Thoracic aorta (tissue), 2 donors: ENCODE measurements at places on chromosomes 2 and 18. TPM values are rescaled to one million over a fixed set of nuclear protein-coding genes. Genes with fewer than 3 reads are reported as not detected.

- H3K4me1 ChIP-seq = no peaks in the 10 kb centered on the region
- H3K27ac ChIP-seq = no peak overlapping the region
- no peak overlapping the region for H3K4me3 ChIP-seq
- H3K36me3 ChIP-seq = no peaks in the 10 kb centered on the region
- DNase-seq = no peak
Measured at GRCh38 chr2:51628917-51629316, 597.0 kb upstream of the NRXN1 start.

Gene AQP12A
- not detected for total RNA-seq

- H3K27me3 ChIP-seq = no peaks in the 10 kb centered on the region
- peaks cover 30% of the 10 kb centered on the region for H3K4me1 ChIP-seq
- no peak for DNase-seq
Measured at GRCh38 chr18:63237881-63238692, 81.5 kb downstream of the BCL2 start.

Gene FIGLA
- total RNA-seq = not detected

GRCh38 chr18:35581898-35582641, 530 bp downstream of the GALNT1 start:
- peak overlapping the region; percentile 59 for H3K27ac ChIP-seq
- no peaks in the 10 kb centered on the region for H3K36me3 ChIP-seq
- H3K4me3 ChIP-seq = peak overlapping the region; percentile 79
- no peak for DNase-seq

- DNase-seq = no peak
- H3K27ac ChIP-seq = no peak overlapping the region
- peaks cover 55% of the 10 kb centered on the region for H3K36me3 ChIP-seq
- H3K27me3 ChIP-seq = no peaks in the 10 kb centered on the region
Measured at GRCh38 chr2:240128608-240129145, 7.4 kb downstream of the COPS9 start.

DNA sequence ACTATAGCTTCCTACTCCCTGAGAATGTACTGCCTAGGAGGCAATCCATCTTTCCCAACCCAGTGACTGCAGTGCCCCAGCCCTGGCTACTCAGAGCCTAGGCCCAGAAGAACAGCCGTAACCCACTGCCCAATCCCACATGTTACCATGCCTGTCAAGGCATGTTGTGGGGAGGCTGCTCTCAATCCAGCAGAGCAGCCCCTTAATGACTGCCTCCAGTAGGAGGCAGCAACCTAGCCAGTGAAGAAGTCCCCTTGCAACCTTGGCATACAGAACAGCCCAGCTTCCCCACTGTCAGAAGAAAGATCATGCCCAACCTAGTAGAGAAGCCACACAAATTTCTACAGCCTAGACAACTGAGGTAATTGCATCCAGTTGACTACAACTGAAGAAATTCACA, 44.2 kb upstream of the CDH7 start:
- no peak overlapping the region for H3K27ac ChIP-seq
- no peak overlapping the region for H3K4me3 ChIP-seq
- H3K36me3 ChIP-seq = no peaks in the 10 kb centered on the region
- no peak for DNase-seq
- H3K27me3 ChIP-seq = no peaks in the 10 kb centered on the region

Gene RBMS1
- 179 TPM for total RNA-seq

Gene DLX1
- total RNA-seq = 0.68 TPM

- peaks cover 70% of the 10 kb centered on the region for H3K4me1 ChIP-seq
- peak overlapping the region; percentile 16 for H3K27ac ChIP-seq
- H3K36me3 ChIP-seq = peaks cover 3% of the 10 kb centered on the region
- no peak overlapping the region for H3K4me3 ChIP-seq
Measured at GRCh38 chr2:54977149-54977548, 73.1 kb downstream of the RTN4 start.

- no peaks in the 10 kb centered on the region for H3K36me3 ChIP-seq
- no peak overlapping the region for H3K27ac ChIP-seq
- no peaks in the 10 kb centered on the region for H3K27me3 ChIP-seq
- no peak for DNase-seq
- no peak overlapping the region for H3K4me3 ChIP-seq
Measured at GRCh38 chr2:15674637-15675455, 83.2 kb downstream of the DDX1 start.

- no peaks in the 10 kb centered on the region for H3K36me3 ChIP-seq
- no peak for DNase-seq
- no peak overlapping the region for H3K4me3 ChIP-seq
- H3K27me3 ChIP-seq = peaks cover 10% of the 10 kb centered on the region
Measured at GRCh38 chr2:231033147-231034132, 3.9 kb upstream of the C2orf72 start.

DNA sequence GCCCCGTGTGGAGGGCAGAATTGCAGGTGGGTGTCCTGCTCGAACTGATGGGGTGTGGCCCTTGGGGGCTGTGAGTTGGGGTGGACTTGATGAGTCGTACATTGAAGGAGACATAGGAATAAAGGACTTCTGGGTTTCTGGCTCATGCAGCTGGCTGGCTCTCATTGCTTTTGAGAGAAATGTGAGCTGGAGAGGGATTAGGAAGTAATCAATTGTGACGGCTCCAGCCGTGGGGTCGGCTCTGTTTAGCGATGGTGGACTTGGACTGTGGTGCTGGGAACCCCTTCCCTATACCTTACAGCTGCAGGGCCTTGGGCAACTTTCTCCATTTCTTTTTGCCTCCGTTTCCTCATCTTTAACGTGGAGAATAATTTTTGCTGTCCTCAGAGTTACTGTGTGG, 9.2 kb downstream of the IMPA2 start:
- H3K27ac ChIP-seq = no peak overlapping the region
- H3K36me3 ChIP-seq = no peaks in the 10 kb centered on the region
- H3K4me1 ChIP-seq = no peaks in the 10 kb centered on the region
- DNase-seq = no peak

DNA sequence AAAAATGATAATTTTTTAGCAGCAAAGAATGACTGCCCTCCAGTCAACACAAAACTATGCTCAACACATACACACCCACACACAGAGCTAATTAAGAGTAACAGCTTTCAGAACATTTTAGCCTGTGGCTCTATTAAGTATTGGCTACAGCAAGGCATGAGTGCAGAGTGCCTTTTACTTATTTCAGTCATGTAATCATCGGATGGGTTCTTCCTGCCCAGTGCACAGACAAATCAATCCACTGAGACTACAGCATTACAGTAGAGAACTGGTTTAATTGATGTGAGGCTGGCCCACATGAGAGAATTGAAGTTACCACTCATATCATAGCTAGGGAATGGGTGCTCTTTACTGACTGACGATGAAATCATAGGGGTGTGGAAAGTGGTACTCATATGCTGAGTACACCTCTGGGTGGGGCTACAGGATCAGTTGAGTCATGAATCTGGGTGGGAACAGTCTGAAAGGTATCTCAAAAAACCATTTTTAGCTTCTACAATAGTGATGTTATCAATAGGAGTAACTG, 241.0 kb downstream of the FSIP2 start:
- no peaks in the 10 kb centered on the region for H3K4me1 ChIP-seq
- no peaks in the 10 kb centered on the region for H3K36me3 ChIP-seq
- no peaks in the 10 kb centered on the region for H3K27me3 ChIP-seq
- H3K4me3 ChIP-seq = no peak overlapping the region
- H3K27ac ChIP-seq = no peak overlapping the region
- no peak for DNase-seq

Gene C18orf54
- 1.6 TPM for total RNA-seq

Gene NCKAP5
- 1.9 TPM for total RNA-seq

- no peak overlapping the region for H3K27ac ChIP-seq
- no peaks in the 10 kb centered on the region for H3K36me3 ChIP-seq
- no peak overlapping the region for H3K4me3 ChIP-seq
- H3K27me3 ChIP-seq = no peaks in the 10 kb centered on the region
Measured at GRCh38 chr2:141498561-141498960, 632.3 kb downstream of the LRP1B start.

DNA sequence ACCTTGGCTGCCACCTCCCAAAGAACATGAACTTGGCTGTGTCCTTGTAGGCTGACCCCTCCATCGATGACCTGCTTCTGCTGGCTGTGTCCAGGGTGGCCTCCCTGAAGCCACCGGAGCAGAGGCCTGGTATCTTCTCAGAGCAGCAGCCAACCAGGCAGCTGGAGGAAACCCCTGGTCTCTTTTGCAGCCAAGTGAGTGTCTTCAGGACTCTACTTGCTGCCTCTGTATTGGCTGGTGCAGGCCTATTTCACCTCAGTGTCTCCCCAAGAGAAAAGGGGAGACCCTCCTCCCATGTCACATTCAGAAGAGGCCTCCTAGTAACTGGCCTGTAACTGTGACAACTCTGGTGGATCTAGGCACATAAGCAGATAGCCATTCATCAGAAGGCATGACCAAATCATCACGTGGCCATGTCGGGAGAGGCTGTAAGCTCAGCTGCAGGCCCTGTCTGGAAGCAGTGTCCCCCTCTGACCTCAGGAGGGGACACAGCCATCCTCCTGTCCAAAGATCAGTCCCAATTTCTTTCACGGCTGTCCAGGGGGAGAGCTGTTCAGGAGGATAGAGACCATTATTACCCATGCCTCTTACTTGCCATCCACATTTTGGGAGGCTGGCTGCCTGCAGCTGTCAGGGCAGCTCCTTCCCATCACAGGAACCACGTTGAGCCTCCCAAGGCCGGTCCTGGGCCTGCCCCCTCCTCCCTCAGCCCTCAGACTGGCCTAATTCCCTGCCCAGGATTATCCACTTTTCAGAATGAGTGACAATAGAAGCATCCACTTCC, 20.9 kb upstream of the ROCK2 start:
- H3K27ac ChIP-seq = no peak overlapping the region
- no peaks in the 10 kb centered on the region for H3K27me3 ChIP-seq
- DNase-seq = no peak

Gene DSG2
- 2.8 TPM for total RNA-seq

DNA sequence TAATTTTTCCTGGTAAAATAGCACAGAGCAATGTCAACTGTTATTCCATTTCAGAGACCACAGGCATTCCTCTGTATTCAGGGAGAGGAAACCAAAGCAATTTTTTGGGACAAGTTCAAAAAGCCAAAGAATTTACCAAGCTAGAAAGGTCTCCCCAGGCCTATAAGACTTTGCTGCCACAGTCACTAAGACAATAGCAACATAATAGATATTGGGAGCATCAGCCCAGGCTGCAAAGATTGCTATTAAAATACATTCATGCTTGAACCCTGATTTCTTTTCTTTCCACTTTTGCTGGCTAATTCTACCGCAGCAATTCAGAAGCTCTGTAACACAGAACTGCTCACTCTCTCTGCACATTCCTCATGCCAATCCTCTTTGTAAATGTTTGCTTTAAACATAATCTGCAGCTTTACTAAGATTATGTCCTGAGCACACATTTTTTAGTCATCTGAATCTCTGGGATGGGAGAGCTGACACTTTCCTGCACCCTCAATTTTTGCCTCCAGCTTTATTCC, 76.3 kb downstream of the CLHC1 start:
- H3K36me3 ChIP-seq = no peaks in the 10 kb centered on the region
- peak overlapping the region; percentile 75 for H3K27ac ChIP-seq
- DNase-seq = no peak
- H3K4me1 ChIP-seq = peaks cover 84% of the 10 kb centered on the region
- no peak overlapping the region for H3K4me3 ChIP-seq
